ENCODE measurements at places on chromosomes 1 and 21. TPM values are rescaled to one million over a fixed set of nuclear protein-coding genes. Genes with fewer than 3 reads are reported as not detected.

DNA sequence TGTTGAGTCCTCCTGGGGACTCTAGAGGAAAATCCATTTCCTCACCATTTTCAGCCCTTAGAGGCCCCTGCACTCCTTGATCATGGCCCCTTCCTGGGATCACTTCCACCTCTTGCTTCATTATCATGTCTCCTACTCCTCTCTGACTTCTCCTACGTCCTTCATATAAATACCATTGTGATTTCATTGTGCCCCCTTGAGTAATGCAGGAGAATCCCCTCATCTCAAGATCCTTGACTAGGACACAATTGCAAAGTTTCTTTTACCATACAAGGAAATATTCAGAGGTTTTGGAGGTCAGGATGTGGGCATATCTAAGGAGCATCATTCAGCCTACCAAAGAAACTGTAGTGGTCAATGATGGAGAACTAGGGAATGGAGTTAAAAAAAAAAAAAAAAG lies 8.8 kb upstream of the GBP6 start:
- no peak overlapping the region for H3K27ac ChIP-seq
- H3K36me3 ChIP-seq: no peaks in the 10 kb centered on the region
- H3K27me3 ChIP-seq: no peaks in the 10 kb centered on the region
- peaks cover 19% of the 10 kb centered on the region for H3K4me1 ChIP-seq
- DNase-seq: no peak
- no peak overlapping the region for H3K4me3 ChIP-seq

DNA sequence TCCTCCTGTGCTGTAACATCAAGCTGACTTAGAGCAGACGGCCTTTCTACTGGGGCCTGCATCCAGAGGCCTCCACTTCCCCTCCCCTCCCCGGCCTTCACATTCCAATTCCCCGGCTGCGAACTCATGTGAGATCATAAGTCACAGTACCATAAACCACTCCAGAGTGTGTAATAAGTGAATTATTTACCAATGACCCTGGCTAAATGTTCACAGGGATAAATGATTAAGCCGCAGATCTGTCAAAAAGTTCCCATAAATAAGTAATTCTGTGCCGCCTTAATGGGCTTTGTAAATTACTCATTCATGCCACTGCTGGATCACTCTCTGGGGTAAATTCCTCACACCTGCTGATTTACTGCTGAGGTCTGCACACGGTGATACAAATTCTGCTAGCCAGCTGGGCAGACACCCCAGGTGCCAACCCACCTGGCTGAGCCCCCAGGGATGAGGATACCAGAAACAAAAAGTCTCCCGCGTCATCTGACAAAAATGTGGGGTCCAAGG lies 27.4 kb upstream of the KIRREL1 start:
- DNase-seq: peak; percentile 91
- H3K4me3 ChIP-seq: no peak overlapping the region

The ATP1A4 gene
- total RNA-seq: not detected

The ZBTB8OS gene
- total RNA-seq: 50.5 TPM

All from Caco-2 (cell line).